ENCODE measurements at places on chromosomes 5 and 9.

DNA sequence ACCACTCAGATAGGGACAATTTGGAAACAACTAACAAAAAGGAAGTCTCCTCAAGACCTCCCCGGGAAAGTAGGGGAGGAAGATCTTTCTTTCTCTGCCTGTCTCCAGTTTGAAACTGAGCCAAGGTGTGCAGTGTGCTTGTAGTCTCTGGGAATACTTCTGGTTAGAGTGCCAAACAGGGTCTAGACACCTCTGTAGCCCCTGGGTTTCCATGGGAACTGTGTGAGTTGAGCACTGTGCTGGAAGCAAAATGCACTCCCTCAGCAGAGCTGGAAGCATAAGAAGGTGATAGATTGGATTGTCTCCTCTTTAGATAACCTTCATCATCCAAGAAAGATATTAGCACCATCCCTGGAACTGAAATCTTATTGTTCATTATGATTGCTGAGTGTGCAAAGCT is 129.2 kb upstream of the TNPO1 start:
- H3K4me3 ChIP-seq: no peak overlapping the region
- no peaks in the 10 kb centered on the region for H3K4me1 ChIP-seq
- H3K36me3 ChIP-seq: no peaks in the 10 kb centered on the region
- no peak for DNase-seq

DNA sequence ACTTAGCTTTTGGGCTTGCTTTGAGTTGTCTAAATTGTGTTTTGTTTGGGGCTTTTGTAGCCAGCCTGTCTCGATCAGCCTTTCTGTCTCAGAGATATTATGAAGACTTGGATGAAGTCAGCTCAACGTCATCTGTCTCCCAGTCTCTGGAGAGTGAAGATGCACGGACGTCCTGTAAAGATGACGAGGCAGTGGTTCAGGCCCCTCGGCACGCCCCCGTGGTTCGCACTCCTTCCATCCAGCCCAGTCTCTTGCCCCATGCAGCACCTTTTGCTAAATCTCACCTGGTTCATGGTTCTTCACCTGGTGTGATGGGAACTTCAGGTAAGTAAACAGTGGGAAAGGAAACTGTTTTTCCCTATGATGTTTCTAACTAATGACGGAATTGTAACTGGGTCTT is 48.6 kb downstream of the NUP214 start:
- H3K27ac ChIP-seq: no peak overlapping the region
- H3K4me3 ChIP-seq: no peak overlapping the region
- no peaks in the 10 kb centered on the region for H3K27me3 ChIP-seq
- no peak for DNase-seq

DNA sequence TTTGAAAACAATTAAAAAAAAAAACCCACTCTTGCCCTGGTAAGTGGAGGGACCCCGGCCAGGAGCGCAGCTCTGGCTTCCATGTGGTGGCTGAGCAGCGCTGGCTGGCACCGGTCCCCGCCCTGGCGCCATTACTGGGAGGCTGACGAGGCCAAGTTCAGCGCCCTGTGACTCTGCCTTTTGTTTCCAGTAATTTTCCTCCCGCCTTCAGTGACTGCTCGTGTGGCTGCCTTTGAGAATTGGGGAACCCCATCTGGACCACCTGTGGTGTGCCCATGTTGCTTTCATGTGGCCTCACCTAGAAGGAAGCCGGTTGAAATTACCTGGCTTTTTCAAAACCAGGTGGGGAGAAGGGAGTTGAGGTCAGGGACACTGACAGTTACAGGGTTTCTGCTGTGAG is 136.1 kb downstream of the GAPVD1 start:
- H3K4me1 ChIP-seq: no peaks in the 10 kb centered on the region
- peaks cover 4% of the 10 kb centered on the region for H3K27me3 ChIP-seq
- H3K36me3 ChIP-seq: no peaks in the 10 kb centered on the region
- no peak for DNase-seq
- no peak overlapping the region for H3K4me3 ChIP-seq

DNA sequence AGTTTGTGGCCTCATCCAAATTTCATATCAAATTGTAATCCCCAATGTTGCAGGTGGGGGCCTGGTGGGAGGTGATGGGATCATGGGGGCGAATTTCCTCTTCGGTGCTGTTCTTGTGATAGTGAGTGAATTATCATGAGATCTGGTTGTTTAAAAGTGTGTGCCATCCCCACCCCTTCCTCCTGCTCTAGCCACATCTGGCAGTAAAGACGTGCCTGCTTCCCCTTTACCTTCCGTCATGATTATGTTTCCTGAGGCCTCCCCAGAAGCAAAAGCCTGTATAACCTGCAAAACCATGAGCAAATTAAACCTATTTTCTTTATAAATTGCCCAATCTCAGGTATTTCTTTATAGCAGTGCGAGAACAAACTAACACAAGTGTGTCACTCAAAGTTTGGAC is 71.0 kb upstream of the MOCS2 start:
- no peaks in the 10 kb centered on the region for H3K4me1 ChIP-seq
- H3K4me3 ChIP-seq: no peak overlapping the region
- H3K27me3 ChIP-seq: peaks cover 12% of the 10 kb centered on the region
- no peaks in the 10 kb centered on the region for H3K36me3 ChIP-seq

GRCh38 chr9:27194401-27195091 is 85.5 kb downstream of the TEK start:
- H3K4me3 ChIP-seq: no peak overlapping the region
- H3K27me3 ChIP-seq: no peaks in the 10 kb centered on the region
- H3K36me3 ChIP-seq: no peaks in the 10 kb centered on the region
- no peak for DNase-seq

- H3K4me1 ChIP-seq: no peaks in the 10 kb centered on the region
- H3K27ac ChIP-seq: no peak overlapping the region
- H3K27me3 ChIP-seq: peaks cover 64% of the 10 kb centered on the region
- H3K36me3 ChIP-seq: no peaks in the 10 kb centered on the region
- no peak for DNase-seq
Observed at GRCh38 chr5:175377816-175378215, 66.2 kb downstream of the DRD1 start.

DNA sequence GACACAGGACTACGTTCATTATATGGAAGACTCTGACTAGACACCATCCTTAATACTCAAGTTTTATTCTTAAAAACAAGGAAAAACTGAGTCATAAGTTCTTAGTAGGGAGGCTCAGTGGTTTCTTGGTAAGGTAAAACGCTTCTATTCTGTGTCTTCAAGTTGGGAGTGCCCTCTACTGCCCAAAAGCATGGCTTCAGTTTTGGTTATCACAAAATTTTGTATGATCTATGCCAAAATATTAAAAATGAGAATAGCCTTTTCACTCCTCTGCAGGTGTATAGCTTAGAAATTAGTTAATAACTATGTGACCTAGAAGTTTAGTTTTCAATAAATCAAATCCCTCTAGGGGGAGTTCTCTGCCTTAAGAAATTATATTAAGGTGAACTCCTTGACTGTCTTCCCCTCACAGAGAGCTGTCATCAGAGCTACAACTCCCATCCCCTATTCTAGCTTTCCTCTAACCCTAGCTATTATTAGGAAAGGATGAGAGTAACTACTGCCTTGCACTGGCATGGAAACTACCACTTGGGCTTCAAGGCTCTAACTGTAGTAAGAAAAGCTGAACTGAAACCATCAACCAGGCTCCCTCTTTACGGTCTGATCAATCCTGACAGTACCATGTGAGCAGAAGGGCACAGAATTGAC is 189.7 kb downstream of the GNAQ start:
- H3K36me3 ChIP-seq: no peaks in the 10 kb centered on the region
- no peak for DNase-seq
- no peak overlapping the region for H3K27ac ChIP-seq
- H3K4me3 ChIP-seq: no peak overlapping the region
- no peaks in the 10 kb centered on the region for H3K27me3 ChIP-seq

- no peak overlapping the region for H3K4me3 ChIP-seq
- no peak for DNase-seq
- no peaks in the 10 kb centered on the region for H3K36me3 ChIP-seq
- no peaks in the 10 kb centered on the region for H3K27me3 ChIP-seq
Observed at GRCh38 chr5:2894736-2895135, 143.3 kb upstream of the IRX2 start.

- H3K27ac ChIP-seq: no peak overlapping the region
- DNase-seq: no peak
- H3K4me3 ChIP-seq: no peak overlapping the region
Observed at GRCh38 chr5:135211083-135211790, 177.2 kb upstream of the PITX1 start.

DNA sequence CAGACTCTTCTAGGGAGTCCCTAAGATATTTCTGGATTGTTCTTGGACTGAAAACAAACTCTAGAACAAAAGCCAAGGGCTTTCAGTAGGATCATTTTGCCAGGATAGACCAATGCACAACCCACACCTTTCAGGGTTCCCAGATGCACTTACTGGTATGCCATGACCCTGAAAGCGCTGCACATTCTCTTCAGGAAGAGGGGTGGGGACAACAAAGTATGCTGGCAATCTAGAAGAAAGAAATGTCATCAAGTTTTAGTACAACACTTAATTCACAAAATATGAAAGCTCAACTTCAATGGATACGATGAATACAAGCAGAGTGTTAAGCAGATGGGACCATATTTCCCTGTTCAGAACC is 57.2 kb downstream of the MTMR12 start:
- H3K4me1 ChIP-seq: no peaks in the 10 kb centered on the region
- no peak for DNase-seq
- no peak overlapping the region for H3K4me3 ChIP-seq
- H3K27me3 ChIP-seq: no peaks in the 10 kb centered on the region

GRCh38 chr9:119004618-119004990 is 364.6 kb downstream of the BRINP1 start:
- H3K27ac ChIP-seq: no peak overlapping the region
- H3K27me3 ChIP-seq: no peaks in the 10 kb centered on the region
- H3K4me3 ChIP-seq: no peak overlapping the region
- H3K36me3 ChIP-seq: peaks cover 4% of the 10 kb centered on the region
- H3K4me1 ChIP-seq: no peaks in the 10 kb centered on the region

- H3K36me3 ChIP-seq: no peaks in the 10 kb centered on the region
- no peak for DNase-seq
- peaks cover 53% of the 10 kb centered on the region for H3K27me3 ChIP-seq
- H3K4me1 ChIP-seq: peaks cover 2% of the 10 kb centered on the region
- no peak overlapping the region for H3K4me3 ChIP-seq
- no peak overlapping the region for H3K27ac ChIP-seq
Observed at GRCh38 chr5:1850324-1851154, 32.2 kb downstream of the IRX4 start.

DNA sequence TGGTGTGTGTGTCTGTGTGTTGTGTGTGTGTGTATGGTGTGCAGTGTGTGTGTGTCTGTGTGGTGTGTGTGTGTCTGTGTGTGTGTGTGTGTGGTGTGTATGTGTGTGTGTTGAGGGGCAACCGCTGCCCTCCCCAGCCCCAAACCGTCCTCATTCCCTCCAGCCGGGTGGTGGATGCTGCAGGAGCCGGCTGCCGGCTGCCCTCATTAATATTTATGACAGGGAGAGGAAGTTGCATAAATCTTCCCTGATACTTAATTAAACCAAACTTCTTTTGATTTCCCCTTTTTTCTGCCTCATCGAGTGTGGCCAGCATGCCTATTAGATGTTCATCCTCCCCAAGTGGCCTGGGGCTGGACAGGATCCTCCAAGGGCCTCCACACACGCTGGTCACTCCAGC is 121.4 kb upstream of the MVB12B start:
- no peak overlapping the region for H3K4me3 ChIP-seq
- H3K27ac ChIP-seq: no peak overlapping the region
- H3K36me3 ChIP-seq: no peaks in the 10 kb centered on the region
- no peak for DNase-seq
- H3K27me3 ChIP-seq: peaks cover 47% of the 10 kb centered on the region

Measured in effector memory CD8-positive, alpha-beta T cell (primary cell).